GM19239 (cell line): ENCODE measurements at places on chromosomes 13 and 19.
A peak's percentile ranks its signal among the peaks of the same experiment; 100 is the strongest.

DNA sequence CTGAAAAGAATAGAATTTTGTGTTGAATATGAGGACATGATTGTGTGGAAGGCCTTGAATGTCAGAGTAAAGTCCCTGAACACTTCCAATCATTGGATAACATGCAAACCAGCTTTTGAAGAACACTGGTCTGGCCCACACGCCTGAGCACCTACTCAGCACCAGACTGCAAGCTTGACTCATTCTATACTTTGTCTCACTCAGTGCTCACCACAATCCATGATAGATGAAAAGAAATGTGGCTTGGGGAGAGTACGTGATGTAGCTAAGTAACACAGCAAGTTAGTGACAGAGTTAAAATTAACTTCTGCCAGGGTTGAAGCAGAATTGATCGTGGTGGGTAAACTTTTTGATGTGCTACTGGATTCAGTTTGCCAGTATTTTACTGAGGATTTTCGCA, 12.0 kb downstream of the DLEU7 start:
- DNase-seq = no peak

GRCh38 chr19:51668216-51668615, 21.6 kb upstream of the SIGLEC14 start:
- no peak for DNase-seq

GRCh38 chr19:29767039-29767735, 44.6 kb upstream of the CCNE1 start:
- no peak for DNase-seq

- no peak for DNase-seq
Measured at GRCh38 chr13:40465015-40465390, 201.4 kb downstream of the FOXO1 start.

GRCh38 chr19:36418287-36419001, at the start of gene ZFP82:
Gene ZFP82 (minus strand): TSS chr19:36418644. CDS start chr19:36409789, 8,855 bp downstream.
- DNase-seq = peak; percentile 82

- DNase-seq = no peak
Measured at GRCh38 chr13:41312176-41312500, 1.1 kb downstream of the NAA16 start.

- DNase-seq = no peak
Measured at GRCh38 chr19:38262585-38263268, 1.6 kb upstream of the SPINT2 start.

DNA sequence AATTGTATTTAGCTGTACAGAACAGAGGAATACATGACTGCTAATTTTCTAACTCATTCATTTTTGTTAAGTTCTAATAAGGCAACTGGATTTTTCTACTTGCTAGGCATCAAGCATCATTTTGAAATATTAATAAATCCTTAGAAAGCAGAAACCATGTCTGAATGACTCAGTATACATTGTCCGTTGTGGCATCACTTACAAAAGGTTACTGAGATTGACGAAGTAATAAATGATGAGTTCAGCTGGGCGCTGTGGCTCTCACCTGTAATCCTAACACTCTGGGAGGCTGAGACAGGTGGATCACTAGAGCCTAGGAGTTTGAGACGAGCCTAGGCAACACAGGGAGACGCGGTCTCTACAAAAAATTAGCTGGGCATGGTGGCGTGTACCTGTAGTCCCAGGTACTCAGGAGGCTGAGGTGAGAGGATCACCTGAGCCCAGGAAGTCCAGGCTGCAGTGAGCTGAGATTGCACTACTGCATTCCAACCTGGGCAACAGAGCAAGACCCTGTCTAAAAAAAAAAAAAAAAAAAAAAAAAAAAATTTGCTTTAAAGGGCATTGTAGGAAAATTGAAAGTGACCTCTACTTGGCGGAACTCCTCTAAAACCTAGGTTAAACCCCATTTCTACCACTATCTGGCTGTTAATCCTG, 36.6 kb downstream of the LHFPL6 start:
- DNase-seq = no peak

DNA sequence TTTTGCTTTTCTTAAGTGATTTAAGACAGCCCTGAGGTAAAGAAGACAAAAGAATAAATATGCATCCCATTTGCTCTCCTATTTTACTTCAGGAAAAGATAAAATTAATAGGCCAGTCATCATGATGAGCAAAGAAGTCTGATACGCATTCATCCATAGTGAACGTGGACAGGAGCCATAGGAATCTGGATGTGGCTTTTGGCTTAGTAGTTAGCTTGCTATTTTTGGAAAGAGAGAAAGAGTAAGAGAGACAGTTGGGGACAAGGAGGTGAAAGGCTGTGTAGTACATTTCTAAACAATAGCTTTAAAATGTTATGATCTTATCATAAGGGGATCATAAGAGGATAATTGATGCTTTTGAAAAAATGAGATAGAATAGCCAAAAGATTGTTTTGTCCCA, 545.2 kb downstream of the IRS2 start:
- no peak for DNase-seq

GRCh38 chr19:46141421-46141820, 6.6 kb upstream of the IGFL2 start:
- DNase-seq = no peak

DNA sequence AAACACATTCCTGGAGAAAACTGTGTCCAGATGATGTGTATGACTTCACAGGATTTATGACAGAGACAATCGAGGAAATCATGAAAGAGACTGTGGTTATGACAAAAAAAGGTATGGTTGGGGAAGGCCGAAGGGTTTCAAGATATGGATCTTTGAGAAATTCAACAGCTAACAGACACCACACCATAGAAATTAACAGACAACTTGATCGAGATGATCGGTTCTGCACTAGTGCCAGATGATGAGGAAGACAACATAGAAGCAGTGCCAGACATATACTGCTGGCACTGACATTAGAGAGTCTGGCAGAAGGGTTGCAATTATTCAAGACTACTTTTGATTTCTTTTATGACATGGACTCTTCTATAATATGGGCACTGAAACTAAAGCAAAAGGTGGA, 37.2 kb downstream of the KCNRG start:
- DNase-seq = no peak

DNA sequence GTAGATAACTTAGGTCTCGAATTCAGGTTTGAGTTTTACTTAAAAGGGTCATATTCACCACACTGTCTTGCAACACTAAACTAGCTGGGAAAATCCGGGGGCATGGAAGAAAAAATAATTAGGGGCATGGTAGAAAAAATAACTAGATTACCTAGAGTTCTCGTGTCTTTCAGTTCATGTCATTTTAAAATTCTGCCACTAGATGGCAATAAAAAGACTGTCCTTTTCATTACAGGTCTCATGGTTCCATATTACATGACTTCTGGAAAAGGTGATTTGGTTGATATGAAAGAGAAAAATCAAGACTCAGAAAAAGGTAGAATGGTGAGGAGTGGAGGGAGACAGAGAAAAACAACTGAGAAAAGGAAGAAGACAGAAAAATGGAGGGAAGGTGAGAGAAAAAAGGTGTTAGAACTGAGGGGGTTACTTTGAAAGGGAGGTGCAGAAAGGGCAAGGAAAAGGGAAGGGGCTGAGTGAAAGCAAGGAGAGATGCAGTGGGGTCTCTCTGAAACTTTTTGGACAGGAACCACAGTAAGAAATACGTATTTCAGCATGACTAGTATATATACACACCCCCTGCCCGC, 299.0 kb downstream of the KLF12 start:
- no peak for DNase-seq

DNA sequence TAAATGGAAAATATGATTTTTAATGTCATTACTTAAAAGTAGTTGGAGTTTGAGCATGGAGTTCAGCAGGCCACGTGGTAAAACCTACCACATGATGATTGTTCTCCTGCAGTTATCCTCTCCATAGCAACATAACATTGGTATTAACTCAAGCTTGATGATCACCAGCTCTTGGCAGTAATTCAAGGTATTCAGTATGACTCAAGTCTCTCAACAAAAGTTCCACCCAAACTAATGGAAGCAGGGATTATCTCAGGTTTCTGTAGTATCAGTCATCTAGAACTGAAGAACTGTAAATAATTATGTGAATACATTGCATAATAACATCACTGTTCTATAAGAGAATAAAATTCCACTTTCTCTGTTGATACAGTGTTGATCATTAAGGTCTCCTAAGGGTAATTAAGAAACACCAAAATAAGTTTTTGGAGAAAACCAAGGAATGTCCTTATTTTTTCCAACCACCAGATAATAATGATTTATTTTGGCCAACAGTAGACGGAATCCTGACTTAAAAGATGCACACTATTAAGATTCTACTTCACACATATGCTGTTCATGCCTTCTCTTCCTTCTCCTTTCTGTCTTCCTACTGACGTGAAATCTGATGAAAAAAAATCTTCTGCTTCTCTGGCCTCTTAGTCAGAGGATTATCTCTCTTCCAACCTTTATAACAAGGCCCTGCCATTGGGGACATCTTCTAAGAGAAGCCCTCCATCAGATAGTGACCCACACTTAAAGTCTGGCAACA, 1092.3 kb downstream of the EFNB2 start:
- DNase-seq = no peak

GRCh38 chr19:43464134-43464775, 1.2 kb downstream of the LYPD3 start:
- peak; percentile 57 for DNase-seq

DNA sequence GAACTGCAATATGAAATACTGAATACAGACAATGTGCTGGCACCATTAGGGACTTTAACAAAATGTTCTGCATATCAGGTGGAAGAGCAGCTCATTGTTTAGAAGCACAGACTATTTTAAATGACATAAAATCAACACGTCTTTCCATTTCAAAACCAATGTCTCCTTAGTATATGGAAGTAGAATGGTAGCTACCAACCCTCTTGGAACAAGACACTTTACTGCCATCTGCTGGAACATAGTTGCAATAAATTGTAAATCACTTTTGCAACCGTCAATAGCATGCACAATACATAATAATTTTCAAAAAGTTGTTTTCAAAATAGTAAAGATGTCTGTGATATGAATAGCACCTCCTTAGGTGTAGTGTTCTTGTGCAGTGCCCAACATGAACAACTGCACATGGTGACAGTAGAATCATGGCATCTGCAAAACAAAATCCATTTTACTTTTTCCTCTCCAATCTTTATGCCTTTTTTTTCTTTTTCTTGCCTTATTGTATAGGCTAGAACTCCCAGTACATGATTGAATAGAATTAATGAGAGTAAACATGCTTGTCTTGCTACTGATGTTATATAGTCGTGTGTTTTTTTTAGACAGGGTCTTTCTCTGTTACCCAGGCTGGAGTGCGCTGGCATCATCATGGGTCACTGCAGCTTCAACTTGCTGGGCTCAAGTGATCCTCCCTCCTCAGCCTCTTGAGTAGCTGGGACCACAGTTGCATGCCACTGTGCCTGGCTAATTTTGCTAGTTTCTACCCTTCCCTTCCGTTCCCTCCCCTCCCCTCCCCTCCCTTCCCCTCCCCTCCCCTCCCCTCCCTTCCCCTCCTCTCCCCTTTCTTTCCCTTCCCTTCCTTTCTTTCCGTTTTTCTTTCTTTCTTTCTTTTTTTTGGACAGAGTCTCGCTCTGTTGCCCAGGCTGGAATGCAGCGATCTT, 7.8 kb upstream of the LYPD5 start:
- DNase-seq = no peak
